Mucosa of descending colon (tissue), 3 donors: ENCODE measurements at places on chromosomes 13 and 19. TPM values are rescaled to one million over a fixed set of nuclear protein-coding genes. Genes with fewer than 3 reads are reported as not detected.

GRCh38 chr13:67200605-67201004, 29.5 kb downstream of the PCDH9 start:
- DNase-seq = no peak

Gene PGLYRP1
- not detected for total RNA-seq

DNA sequence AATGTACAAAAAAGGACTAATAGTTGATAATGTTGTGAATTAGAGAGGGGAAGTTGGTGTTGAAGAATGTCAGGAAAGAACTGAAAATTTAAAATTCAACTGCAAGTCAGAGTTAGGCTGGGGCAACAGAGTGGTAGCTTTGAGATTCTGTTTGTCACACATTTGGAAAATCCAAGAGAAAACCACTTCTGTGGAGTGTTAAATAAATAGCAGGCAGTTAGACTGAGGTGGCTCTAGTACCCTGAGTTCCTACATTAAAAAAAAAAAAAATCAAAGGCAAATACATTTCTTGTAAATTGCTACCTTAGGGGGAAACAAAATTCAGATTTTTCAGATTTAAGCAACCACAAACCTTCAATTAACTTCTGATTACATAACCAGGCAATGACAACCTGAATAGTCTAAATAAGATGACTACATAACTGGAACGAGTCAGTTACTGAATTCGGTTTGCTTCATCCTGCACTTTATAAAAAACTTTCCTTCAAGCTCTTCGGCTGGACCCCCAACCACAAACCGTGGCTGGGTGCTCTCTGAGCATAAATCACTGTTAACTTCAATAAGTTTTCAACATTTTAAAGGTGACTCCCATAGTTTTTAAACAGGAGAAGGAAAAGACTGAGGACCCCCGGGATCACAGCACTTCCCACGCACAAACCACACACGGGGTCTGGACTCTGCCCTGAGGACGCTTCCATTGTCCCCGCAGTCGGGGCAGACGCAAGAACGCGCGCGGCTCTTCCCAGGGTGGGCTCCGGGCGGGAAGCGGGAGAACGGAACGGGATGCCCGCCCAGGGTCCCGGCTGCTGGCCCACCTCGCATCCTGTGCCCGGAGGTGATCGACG, 725 bp downstream of the ZNF682 start:
- DNase-seq = no peak

DNA sequence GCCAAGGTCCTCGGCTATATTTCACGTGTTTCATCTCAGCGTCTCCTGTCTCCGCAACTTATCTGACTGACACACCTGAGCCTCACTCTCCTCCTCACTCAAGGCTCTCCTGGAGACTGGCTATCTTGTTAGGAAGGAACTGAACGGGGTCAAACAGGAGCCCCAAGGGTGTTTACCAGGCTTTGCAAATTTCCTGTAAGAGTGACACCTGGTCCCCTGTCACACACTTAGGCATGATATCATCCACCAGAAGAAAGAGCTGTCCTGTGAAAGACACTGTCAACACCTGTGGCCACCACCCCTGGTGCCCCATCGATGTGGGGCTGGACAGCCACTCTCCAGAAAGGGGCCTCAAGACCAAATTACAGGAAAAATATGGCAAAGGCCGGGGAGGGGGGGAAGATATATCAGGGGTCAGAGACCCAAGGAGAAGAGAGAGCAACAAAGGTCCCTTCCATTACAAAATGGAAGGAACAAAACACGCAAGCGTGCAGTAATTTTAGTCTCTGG, 2.9 kb downstream of the CD70 start:
- DNase-seq = no peak

GRCh38 chr13:102399791-102400674, 1.8 kb downstream of the FGF14 start:
- DNase-seq = peak; percentile 19

DNA sequence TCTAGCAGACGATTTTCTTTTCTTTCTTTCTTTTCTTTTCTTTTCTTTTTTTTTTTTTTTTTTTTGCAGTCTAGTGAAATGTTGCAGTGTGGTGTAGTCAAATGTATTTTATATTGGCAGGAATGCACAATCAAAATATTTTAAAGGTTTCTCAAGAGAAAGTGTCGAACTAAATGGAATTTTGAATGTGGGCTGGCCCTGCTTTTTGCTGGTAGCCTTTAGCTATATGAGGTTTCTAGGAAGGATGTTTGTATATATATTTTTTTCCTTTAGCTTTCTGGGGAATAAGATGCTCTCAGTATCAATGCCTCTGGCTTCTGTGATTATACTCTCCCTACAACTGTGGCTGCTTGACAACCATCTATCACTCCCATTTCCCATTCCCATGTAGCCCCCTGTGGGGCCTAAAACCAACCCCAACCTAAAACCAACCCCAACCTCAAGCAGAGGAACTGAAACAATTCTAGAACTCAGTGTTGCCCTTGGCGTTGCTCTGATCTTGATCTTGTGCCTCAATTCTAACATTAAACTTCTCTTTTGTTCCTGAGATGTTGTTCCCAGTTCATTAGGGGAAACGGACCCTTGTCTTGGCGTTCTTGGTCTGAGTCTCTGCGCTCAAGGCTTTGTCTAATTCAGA, 27.1 kb downstream of the CYSLTR2 start:
- DNase-seq = no peak

DNA sequence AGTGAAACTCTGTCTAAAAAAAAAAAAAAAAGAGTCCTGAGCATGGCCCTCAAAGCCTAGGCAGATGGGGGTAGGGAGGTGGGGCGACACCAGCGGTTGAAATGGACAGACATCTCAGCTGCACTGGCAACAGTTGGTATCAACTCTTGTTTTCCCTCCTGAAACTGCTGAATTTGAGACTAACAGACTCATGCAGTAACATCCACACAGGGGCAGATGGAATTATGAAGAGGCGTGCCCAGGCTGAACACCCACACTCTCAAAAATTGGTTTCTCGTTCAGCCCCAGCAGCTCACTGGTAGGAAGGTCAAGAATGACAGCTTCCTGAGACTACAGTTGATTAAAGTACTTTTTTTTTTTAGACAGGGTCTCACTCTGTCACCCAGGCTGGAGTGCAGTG, 24.1 kb downstream of the PBX4 start:
- DNase-seq = no peak

Gene FBXO27
- 10.2 TPM for total RNA-seq

DNA sequence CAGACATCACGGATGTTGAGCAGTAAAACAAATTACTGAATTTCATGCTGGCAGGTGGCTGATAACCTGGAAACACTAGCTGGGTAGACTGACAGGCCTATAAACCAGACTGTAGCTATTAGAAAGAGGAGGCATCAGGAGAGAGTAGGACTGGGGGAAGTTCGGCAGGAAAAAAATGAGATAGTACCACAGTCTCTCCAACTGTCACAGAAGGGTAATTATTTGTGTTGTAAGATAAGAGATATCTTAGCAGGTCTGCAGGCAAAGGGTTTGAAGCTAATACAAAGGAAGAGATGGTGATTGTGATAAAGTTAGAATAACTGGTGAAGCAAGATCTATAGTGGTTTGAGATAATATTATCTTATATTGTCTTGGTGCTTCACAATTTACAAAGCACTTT, 41.7 kb downstream of the MIPEP start:
- DNase-seq = no peak

Gene CBLC
- 36.5 TPM for total RNA-seq

- DNase-seq = no peak
These were observed 53.2 kb downstream of the TMED1 start for GRCh38 chr19:10782795-10783194.

DNA sequence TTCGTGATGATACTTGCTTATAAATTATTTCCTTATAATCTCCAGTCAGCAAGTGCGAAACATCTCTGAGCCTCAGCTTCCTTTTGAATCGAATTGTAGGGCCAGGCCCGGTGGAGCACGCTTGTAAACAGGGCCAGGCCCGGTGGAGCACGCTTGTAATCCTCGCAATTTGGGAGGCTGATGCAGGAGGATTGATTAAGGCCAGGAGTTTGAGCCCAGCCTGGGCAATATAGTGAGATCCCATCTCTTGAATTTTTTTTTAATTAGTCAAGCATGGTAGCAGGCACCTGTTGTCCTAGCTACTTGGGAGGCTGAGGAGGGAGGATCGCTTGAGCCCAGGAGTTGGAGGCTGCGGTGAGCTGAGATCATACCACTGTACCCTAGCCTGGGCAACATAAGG, 116.2 kb upstream of the MCF2L start:
- no peak for DNase-seq

DNA sequence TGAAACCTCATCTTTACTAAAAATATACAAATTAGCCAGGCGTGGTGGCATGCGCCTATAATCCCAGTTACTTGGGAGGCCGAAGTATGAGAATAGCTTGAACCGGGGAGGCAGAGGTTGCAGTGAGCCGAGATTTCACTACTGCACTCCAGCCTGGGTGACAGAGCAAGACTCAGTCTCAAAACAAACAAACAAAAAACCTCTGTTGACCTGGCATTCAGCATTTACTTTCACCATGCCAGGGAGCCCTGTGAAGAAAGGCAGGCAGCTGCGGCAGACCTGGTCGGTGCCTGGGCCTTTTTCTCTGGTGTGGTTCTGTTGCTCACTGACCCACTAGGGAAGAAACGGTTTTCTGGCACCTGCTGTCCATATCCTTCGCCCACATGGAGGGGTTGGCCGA, 49.8 kb downstream of the DNM2 start:
- no peak for DNase-seq

DNA sequence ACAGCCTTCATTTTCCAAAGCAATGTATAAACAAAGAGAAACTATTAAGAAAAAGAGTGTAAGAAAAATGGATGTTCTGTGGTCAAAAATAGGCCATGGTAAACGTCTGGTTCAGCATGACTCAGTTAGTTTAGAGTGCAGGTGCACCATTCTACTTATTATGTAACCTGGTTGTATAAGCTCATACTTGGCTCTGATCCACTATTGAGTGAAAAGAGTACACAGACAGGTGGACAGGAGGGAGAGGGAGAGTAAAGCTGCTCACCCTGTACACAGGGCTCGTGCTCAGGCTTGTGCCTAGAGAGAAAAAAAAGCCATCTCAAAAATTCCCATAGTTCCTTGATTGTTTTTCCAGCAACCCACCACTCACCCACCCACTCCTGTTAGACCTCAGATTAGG, 85.8 kb upstream of the ZNF91 start:
- DNase-seq = no peak

GRCh38 chr13:63195726-63196125, 1780.1 kb upstream of the PCDH20 start:
- DNase-seq = no peak

GRCh38 chr19:38834104-38834490, 2.5 kb upstream of the ECH1 start:
- DNase-seq = no peak

Gene DMKN
- total RNA-seq = 14.3 TPM

DNA sequence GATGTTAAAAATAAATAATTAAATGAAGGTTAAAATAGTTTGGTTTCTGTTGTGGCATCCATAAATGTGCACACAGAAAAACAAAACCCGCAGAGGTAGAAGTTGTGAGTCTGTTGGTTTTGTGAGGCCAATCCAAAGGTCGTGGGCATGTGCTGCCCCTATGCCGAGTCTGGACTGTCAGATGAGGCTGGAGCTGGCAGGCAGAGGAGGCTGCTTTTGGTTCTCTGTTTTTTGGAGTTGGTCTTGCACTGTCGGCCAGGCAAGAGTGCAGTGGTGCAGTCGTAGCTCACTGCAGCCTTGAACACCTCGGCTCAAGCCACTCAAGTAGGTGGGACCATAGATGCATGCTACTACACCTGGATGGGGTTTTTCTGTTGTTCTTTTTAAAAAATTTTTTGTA, 43.7 kb downstream of the TSSK6 start:
- no peak for DNase-seq
